ENCODE measurements at places on chromosomes 7 and 10.

GRCh38 chr10:7192831-7193361 is 217.9 kb downstream of the SFMBT2 start:
- no peak for DNase-seq

- no peak for DNase-seq
Observed at GRCh38 chr10:118107541-118107940, 60.8 kb upstream of the RAB11FIP2 start.

DNA sequence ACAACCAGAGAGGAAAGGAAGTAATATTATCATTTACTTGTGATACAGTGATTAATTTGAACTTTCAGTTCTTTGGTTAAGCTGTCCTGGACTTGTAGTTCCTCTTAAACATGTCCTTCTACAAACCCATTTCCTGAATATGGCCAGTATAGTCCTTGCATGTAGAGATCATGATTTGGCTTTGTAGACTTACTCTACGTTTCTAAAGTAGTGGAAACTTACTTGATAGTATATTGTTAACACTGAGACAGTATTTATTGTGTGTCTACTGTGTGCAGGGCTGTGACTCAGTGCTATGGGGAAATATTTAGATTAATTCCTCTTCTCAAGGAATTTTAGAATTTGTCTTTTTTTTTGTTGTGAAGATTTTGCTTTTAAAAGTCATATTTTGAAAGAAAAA is 109.5 kb downstream of the NRF1 start:
- DNase-seq = no peak

- no peak for DNase-seq
Observed at GRCh38 chr10:10385831-10386230, 631.8 kb upstream of the CELF2 start.

DNA sequence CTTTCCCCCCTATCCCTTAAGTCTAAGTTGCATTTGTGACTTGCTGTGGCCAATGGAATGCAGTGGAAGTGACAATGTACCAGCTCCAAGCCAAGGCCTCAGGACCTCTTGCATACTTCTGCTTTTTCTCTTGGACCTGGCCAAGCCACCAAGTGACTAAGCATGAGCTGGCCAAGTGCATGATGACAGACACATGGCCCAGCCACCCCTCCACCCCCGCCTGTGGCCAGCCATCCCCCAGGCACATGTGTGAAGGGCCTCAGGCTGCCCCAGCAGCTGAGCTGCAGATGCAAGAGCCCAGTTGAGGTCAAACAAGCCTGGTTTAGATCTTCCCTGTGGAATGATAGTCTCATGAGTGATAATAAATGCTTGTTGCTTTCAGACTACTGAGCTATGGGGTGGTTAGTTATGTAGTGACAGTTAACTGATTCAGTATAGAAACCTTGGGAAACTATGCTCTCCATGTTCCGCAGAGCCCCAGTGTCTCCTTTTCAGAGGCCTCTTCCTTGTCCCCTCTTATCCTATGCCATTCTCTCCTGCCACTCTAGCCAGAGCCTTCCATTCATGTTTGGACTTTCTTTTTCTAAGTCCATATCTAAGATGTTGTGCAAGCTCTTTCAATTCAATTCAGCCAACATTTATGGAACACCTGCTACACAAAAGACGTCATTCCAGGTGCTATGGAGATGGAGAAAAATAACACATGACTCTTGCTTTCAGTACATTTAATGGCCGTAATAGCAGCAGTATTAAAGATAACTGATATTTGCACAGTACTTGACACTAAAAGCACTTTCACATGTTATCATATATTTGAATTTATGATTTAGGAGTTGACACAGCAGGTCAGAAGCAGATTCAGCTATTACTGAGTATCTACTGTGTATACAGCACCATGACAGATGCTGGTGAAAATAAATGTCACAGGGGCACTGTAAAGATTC is 55.5 kb upstream of the LOXL4 start:
- DNase-seq = peak; percentile 45

DNA sequence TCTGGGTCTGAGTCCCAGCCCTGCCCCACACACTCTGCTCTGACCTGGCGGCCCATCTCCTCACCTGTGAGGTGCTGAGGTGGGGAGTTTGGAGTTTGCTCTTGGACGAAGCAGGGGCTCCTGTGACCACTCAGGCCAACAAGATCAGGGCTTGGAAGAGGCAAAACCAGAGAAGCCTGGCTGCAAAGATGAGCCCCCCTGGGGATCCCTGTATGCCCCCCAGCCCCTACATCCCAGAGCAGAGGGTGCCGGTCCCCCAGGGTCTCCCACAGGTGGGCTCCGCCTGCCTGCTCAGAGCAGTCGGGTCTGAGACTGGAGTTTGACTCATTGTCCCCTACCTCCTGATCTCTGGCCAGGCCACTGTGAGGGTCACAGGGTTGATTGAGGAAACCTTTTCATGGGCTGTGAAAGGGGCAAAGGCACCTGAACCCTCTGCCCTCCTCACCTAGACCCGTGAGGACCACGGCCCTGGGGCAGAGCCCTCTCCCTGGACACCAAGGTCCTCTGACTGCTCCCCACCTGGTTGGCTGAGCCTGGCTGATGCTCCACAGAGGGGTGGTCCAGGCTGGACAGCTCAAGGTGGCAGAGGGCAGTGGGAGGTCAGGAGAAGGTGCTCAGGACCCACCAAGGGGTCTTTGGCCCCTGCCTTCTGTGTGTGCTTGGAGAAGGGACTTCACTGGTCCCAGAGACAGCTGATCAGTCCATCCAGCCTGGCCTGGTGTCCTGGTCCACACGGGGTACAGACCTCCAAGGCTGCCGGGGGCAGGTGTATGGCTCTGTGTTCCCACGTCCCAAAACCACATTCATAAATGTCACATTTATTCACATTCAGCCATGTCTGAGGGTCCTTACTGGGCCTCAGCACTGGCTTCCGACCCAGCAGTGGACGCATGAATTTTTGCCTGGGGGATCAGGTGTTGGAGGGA is 9.1 kb upstream of the SCART1 start:
- DNase-seq = no peak

- DNase-seq = peak; percentile 16
Observed at GRCh38 chr7:4683043-4683883, 1.2 kb downstream of the FOXK1 start.

DNA sequence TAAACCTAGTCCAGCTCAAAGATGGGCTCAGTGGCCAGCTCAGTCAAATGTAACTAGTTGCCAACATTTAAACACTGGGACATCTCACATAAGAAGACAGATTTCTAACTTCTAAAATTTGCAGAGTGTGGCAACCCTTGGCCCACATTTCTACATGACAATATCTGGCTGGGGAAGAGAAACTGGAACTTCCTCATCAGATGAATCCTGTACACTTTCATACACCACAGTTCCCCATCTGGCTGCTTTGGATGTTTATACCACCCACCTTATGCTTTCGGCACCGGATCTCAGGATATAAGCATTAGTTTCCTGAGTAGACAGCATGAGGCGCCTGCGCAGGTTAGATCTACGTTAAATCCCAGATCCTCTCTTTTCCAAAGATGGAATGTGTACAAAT is 199.3 kb downstream of the PRKG1 start:
- no peak for DNase-seq

DNA sequence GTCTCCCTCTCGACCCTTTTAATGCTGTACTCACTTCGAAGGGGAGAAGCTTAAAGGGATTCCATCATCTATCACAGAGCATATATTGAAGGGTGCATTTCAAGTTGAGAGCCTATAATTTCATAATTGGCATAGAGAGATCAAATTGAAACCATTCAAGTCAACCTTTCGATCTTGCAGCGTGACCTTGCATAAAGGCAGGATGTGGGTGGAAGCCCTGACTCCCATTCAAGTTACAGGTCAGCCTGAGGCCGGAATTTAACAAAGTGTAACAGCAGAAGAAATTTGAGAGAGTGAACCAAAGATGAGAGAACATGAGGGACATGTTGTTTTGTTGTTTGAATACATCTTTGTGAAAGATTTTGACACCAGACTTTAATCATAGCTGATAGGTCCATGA is 195.3 kb upstream of the TPK1 start:
- no peak for DNase-seq

GRCh38 chr10:89115876-89116627 is 91.1 kb downstream of the CH25H start:
- DNase-seq = peak; percentile 56

DNA sequence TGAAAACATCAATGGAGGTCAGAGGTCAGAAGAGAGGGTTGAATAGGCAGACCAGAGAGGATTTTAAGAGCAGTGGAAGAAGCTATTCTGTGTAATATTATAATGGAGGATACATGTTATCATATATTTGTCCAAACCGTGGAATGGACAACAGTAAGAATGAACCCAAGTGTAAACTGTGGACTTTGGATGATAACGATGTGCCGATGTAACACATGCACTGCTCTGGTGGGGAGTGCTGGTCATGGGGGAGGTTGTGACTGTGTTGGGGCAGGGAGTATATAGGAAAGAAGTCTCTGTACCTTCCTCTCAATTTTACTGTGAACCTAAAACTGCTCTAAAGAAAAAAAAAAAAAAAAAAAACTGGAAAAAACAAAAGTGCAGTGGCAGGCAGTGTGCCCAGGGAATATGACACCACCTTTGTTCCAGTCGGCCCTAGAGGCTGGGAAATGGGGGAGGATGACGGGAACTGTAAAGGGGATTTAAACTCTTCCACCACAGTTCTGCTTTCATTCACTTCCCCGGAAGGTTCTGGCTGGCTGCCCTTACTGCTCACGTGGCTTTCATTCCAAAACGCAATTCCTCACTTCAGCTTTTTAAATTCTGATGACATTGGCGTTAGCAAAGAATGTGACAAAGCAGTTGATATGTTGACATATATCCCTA is 113.7 kb upstream of the ANKRD1 start:
- peak; percentile 94 for DNase-seq

DNA sequence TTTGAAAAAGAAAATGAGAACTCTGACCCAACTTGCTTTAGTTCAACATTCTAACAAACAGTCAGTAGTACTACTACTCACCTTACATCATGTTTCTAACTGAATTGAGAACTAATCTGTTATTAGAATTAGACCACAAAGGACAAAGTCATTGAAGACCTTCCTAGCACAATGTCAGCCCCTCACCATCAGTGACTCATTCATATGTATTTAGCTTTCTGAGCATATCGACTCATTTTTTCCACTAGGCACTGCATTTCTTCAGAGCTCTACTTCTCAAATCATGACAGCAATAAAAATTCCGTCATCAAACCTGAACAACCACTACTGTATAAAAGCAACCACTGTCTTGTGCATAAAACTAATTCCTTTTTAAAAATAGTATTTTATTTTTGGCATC is 4.4 kb upstream of the LRRN3 start:
- DNase-seq = no peak

- no peak for DNase-seq
Observed at GRCh38 chr7:33418251-33418701, 288.9 kb downstream of the BBS9 start.

GRCh38 chr7:42913591-42913990 is 1.7 kb upstream of the C7orf25 start:
- no peak for DNase-seq

GRCh38 chr10:22459496-22459895 is 114.2 kb downstream of the SPAG6 start:
- DNase-seq = no peak

DNA sequence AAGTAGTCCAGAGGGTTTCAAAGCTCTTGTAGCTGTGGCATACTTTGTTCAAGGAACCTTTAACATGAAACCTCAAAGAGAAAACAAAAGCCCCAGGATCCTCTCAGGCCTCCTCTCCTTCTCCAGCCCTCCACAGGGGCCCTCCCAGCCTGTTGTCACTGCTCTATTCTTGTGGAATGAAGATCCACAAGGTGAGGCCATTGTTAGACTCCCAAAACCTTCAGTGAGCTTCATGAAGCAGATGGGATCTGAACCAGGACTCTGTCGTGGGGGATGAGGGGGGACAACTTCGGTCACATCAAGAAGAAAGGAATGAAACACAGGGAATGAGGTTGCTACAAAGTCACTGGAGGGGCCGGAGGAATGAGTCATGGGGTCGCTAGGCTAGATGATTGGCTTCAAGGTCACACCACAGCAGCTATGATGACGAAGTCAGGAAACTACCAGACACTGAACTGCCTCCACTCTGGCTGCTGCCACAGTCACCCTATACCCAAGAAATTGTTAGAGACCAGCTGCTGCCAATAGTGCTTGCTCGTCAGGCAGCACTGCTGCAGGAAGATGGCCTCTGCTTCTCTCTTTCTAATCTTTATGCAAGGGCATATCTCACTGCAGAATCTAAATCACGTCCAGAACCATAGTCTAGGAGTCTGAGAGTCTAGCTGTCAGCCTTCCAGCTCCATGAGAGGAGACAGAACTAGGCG is 208.8 kb downstream of the HIBADH start:
- no peak for DNase-seq

- no peak for DNase-seq
Observed at GRCh38 chr7:17069146-17069545, 187.4 kb upstream of the AGR3 start.

- DNase-seq = no peak
Observed at GRCh38 chr10:15300145-15300544, 70.9 kb downstream of the FAM171A1 start.

GRCh38 chr10:83995738-83996331 is 143.5 kb upstream of the GHITM start:
- no peak for DNase-seq

GRCh38 chr10:1939016-1939415 is 201.7 kb upstream of the ADARB2 start:
- DNase-seq = no peak

DNA sequence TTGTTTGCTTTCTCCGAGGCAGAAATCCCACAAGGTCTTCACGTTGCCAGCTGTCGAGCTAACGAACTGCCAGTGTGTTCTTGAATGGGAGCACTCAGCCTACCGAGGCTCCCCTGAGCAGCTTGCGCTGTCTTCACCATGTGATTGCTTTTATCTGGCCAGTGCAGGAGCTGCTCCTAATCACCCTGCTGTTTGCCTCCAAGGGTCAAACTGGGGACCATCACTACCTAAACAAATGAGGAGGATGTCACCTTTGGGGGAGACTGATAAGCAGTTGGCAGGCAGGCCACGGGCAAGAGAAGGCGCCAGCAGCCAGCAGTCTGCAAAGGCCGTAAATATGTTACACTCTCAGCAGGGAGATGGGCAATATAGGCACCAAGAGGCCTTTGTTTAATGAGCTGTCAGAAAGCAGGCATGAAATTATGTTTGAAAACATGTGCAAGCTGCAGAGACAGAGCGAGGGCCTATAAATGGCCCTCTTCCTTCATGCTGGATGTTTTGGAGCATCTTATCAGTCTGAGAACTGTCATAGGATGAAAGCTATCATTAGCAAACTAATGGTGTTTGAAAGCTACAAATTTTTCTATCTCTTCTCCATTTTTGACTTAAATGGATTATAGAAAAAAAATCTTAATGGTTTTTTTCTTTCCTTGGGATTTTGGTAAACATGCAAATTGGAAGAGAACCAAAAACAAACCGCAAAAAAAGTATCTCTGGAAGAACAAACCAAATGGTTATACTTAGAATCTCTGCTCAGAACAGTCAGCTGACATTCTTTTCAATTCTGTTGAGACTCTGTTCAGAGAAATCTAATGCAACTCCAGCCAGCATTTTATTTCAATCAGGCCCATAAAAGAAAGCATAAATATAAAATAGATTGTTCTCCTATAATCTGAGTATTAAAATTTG is 267.3 kb upstream of the NPVF start:
- DNase-seq = no peak

DNA sequence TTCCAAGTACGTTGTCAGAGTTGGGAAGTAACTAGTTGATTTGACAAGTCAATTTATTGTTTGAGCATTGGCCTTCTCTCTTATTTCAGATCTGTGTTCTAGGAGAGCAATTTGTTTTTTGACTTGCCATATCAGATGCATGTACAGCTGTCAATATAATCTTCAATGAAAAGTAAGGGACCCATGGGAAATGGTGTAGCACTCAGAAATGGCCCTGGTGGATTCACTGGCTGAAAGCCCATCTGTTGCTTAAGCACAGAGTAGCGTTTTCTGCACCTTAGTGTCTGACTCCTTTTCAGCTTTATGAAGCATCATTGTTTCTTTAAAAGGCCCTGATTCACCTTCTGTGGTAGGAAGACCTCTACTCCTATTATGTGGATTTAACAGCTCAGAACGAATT is 10.2 kb downstream of the GARS1 start:
- DNase-seq = no peak
